ENCODE measurements at places on chromosomes 16 and 17.

GRCh38 chr16:31352376-31353115, 2.4 kb upstream of the ITGAX start:
- DNase-seq: no peak

- DNase-seq: no peak
These were observed 24.1 kb downstream of the SEC14L5 start for GRCh38 chr16:4982056-4982867.

GRCh38 chr16:78763821-78764440, 664.5 kb downstream of the WWOX start:
- DNase-seq: no peak

DNA sequence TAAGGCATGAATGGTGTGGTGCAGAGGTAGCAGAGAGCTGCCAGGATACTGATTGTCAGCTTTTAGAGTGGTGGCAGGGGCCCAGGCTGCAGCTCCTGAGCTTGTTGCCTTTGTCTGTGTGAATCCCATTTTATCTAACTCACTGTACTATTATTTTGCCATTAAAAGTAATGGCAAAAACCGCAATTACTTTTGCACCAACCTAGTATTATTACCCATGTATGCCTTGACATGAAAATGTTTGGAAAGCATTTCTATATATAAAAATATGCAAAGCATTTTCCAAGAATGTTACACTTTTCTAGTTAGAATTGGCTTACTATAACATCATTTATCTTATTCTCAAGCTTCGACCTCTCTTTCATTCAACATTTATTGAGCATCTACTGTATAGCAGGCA, 308.1 kb upstream of the MYOCD start:
- no peak for DNase-seq

DNA sequence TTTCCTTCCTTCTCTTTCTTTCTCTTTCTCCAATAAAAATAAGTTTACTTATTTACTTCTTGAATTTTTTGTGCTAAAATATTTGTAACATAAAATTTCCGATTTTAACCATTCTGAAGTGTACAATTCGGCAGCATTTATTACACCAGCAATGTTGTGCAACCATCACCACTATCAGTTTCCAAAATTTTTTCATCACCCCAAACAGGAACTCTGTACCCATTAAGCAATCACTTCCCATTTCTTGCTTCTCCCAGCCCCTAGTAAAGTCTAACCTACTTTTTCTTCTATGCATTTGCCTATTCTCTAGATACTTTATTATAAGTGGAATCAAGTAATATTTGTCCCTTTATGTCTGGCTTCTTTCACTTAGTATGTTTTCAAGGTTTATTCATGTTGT, 2.5 kb upstream of the HP start:
- DNase-seq: no peak

DNA sequence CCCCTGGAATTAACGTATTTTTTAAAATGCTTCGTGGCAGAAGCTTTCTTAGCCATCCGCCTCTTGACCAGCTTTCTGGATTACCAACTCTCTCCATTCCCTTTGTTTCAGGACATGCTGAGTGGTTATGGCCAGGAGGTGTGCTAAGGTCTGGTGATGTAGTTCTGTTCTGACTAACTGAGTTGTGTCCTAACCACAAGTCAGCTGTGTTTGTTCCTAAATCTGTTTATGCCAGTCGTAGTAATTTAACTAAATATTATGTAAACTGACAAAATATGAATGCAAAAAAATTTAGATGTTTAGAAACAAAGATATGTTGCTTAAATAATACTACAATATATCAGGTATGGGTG, 61.6 kb downstream of the MRTFB start:
- DNase-seq: no peak

DNA sequence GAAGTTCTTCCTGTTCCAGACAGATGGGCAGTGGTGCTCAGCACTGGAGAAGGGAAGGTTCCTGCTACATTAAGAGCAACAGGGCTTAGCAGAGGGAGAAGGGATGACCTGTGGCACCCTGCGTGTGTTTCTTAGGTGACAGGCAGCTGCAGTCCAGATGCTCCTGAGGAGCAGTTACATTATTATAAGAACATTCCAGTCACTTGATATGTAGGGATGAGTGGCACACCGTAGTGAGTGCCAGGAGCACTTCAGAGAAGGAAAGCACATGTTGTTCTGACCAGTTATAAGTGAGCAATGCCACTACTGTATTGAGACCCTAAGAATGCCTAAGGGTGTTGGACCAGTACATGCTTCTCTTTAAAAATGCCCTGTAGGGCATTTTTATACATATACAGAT, 39.9 kb upstream of the MRC2 start:
- no peak for DNase-seq

DNA sequence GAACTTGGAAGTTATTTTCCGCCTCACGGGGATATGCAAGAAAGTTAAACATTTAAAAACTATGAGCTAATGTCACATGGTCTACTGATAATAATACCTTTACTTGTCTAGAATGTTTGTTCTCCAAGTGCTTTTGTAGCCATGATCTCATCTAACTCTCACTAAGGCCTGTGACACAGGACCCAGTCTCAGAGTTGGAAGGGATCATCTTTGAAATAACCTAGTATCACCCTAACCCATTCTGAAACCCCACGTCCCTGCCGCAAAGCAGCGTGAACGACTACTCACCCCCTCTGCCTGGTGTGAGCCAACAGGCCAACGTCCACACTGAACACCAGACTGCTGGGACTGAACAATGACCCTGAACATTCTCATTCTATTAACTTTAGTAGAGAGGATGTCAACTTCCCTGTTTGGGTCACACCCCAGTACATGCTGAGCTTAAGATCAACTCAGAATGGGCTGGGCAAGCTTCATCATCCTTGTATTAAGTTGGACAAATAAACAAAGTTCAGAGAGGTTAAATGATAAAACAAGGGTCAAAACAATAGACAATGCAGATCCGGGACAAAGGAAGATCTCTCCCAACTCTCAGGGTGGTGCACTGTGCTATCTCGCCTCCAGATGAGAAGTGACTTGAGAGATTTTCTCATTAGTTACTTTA, 54.8 kb upstream of the BCAR1 start:
- no peak for DNase-seq

DNA sequence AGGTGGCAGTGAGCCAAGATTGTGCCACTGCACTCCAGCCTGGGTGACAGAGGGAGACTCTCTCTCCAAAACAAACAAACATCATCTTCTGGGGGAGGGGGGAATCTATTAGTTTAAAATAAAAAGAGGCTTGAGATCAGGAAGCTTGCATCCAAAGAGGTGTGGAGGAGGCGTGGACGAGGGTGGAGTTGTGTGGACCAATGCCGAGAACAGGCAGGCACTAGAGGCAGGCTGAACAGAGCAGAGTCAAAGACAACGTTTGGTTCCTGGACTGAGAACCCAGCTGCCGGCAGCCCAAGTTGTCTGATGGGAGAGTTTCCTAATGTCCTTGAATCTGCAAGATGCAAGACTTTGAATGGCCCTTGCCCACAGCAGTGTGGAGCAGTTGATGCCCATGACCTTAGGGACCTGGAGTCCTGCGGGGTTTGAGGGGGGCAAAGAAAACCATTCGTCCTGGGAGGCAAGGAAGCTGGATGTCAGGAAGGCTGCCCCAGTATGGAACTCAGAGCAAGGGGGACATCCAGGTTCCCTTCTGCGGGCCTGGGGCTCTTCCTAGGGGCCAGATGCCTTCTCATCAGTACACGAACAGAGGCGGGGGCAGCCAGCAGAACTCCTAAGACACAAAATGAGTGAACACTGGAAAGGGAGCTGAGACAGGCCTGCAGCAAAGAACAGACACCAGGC, 9.2 kb downstream of the TBC1D16 start:
- DNase-seq: no peak

DNA sequence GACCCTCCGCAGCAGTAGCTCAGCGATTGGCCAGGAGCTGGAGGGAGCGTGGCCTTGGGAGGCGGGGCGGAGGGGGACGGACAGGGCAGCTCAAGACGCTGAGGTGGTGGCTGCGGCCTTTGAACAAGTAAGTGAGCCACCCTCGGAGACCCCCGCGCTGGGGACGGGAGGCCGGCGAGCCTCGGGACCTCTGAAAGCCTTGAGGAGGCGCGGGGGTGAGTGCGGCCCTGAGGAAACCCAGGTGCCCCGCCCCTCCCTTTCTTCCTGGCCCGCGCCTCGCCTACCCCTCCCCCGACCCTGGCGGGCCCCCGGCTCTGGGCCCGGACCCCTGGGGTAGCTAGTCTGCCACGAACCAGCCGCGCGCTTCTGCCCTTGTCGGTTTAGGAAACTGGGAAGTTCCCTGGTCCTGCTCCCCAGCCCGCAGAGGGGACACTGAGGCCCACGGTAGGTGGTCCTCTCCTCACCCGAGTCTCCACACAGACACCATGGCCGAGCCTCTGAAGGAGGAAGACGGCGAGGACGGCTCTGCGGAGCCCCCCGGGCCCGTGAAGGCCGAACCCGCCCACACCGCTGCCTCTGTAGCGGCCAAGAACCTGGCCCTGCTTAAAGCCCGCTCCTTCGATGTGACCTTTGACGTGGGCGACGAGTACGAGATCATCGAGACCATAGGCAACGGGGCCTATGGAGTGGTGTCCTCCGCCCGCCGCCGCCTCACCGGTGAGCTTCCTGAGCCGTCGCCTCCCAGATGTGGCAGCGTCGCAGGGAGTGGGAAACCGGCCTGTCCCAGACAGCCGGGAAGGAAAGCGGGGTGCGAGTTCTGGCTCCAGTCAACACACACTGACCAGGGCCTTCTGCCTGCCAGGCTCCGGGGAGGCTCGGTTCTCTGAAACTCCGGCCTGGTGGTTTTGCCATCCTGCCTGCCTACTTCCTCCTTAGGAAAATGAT, at the start of gene MAPK7:
MAPK7 (plus strand) TSS at position 83 of the 945 bp plus-strand sequence; CDS start at position 486, 403 bp downstream.
- no peak for DNase-seq

DNA sequence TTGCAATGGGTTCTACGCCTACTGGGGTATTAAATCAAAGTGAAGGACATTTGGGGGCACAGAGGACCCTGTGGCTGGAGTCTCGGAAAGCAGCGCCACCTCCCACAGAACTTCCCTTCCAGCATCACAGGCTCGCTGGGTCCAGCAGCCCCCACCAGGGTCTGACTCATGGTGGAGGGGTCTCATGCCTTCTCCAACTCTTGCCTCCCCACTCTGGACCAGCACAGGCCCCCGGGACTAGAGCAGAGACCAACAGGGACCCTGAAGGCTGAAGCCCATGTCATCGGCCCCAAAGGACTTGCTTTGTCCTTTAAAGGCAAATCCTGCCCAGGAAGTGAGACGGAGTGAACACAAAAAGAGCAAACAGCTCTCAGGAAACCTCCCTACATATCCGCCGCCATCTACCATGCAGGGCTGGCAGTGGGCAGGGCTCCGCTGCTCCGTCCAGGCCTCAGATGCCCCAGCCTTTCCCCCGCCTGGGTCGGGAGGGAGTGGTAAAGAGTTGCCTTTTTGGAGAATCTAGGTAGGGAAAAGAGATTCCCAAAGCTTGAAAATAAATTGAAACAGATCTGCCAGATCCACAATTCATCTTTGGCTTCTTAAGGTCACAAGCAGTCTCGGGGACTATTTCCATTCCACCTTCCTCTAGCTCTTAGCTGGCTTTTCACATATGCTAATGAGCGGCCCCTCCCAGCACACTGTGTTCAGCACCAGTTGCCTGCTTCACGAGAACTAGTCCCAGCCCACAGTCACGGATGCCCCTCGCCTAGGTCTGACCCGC, 2.1 kb upstream of the GPRC5C start:
- DNase-seq: no peak

DNA sequence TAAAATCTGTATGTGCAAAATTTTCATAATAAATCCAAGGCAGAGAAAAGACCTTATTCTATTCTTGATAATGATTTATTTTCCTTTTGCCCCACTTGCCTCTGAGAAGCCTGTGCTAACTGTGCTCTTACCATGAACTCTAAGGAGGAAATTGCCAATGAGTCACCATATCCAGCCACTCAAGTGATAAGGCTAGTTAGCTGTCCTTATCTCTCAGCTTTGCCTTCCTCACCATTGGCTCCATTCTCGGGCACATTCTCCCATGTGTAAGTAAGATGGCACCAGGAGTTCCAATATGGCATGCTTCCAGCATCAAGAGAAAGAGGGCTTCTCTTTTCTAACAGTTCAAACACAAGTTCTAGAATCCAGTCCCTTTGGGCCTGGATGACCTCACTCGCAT, 142.4 kb downstream of the TOX3 start:
- no peak for DNase-seq

- peak; percentile 47 for DNase-seq
These were observed 42.6 kb upstream of the RPL38 start for GRCh38 chr17:74160656-74161502.

GRCh38 chr17:19290066-19290705, 53.0 kb downstream of the EPN2 start:
- no peak for DNase-seq

DNA sequence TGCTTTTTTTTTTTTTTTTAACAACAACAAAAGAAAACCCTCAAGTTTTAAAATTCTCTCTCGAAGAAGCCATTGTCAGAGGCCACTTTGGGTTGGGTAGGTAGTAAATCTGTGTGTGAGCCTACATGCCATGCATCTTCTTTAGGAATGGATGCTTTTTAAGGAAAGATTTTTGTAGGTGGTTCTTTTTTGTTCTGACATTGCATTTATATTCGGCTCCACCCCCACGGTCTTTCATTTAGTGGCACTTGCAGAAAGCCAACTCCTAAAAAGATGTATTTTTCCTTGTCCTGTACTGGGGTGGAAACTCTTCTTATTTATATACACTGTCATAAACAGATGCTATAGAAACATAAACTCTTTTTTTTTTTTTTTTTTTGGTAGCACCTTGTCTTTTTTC, 35.1 kb downstream of the KCNJ2 start:
- DNase-seq: no peak

- no peak for DNase-seq
These were observed 20.9 kb downstream of the SOST start for GRCh38 chr17:43737722-43738121.

DNA sequence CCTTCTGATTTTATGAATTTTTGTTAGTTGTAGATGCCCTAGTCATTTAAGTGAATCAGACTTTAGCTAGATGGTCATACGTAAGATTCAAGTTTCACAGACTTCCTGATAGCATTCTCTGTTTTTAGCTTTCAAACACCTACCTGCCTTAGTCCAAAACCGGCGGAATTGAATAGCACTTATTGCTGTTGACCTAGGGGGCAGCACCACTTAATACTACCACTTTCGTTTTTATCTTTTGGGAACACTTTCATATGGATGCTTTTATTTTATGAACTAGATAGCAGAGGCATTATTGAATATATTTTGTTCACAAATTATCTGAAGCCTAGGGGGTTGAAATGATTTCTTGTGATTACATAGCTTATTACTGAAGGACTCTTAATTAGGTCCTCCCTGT, 31.5 kb downstream of the TADA2A start:
- no peak for DNase-seq

DNA sequence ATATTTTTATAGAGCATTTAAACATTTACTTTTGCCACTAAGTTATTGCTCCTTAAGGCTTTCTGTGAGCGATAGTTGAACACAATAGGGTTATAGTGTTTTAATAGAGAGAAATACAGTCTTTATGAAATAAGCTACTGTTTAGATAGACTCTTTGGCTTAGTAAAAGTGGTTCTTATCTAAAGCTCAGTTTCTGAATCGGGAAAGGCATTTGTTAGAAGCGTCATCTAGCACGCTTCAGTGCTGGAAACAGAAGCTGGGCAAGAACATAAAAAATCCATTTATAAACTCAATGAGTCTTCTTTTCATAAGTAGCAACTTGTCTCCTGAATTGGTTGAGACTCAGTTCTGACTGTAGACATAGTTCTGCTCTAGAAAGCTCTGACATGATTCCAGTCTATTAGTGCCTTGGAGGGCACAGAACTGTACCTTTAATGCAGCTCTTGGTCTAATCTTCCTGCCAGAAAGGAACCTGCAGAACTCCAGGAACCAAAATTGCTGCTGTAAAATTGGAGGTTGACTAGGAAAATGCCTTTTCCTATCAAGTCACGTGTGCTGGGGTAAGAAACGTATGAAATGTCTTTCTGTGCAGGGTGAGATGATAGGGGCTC, 55.4 kb upstream of the DNAJA2 start:
- no peak for DNase-seq
